ENCODE measurements at places on chromosomes 1 and 21.

- DNase-seq, result no peak
Observed at GRCh38 chr21:33560965-33561364, 18.1 kb downstream of the SON start.

DNA sequence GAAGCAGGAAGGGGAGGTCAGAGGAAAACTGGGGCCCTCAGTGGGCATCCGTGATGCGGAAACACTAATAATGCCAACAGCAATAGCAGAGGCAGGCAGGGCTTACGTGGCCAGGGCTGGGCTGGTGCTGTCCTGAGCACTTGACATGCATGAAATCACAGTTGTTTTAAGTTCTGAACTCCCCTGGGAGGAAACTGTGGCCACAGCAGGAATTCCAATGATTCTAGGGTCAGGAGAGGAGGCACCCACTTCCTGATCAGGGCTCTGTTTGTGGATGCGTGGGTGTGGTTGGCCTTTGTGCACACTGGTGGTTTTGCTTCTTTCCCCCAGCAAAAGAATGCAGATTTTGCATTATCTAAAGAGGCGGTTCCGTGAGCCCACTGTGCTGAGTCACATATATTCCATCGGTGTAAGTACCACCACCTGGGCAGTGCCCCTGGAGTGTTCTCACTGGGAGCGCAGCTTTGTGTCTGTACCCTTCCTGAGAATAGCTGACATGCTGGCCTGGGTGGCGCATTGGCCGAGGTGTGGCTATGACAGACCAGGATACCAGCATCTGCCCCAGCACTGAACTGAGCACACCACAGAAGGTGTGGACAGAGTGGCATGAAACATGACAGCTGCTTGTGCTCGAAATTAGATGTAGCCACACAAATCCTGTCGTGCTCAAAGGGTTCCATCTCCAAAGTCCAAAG lies 71.0 kb downstream of the PDE9A start:
- peak; percentile 82 for DNase-seq

- DNase-seq, result no peak
Observed at GRCh38 chr1:219174460-219175211, 958 bp downstream of the LYPLAL1 start.

- no peak for DNase-seq
Observed at GRCh38 chr1:33971018-33971710, 107.3 kb downstream of the HMGB4 start.

DNA sequence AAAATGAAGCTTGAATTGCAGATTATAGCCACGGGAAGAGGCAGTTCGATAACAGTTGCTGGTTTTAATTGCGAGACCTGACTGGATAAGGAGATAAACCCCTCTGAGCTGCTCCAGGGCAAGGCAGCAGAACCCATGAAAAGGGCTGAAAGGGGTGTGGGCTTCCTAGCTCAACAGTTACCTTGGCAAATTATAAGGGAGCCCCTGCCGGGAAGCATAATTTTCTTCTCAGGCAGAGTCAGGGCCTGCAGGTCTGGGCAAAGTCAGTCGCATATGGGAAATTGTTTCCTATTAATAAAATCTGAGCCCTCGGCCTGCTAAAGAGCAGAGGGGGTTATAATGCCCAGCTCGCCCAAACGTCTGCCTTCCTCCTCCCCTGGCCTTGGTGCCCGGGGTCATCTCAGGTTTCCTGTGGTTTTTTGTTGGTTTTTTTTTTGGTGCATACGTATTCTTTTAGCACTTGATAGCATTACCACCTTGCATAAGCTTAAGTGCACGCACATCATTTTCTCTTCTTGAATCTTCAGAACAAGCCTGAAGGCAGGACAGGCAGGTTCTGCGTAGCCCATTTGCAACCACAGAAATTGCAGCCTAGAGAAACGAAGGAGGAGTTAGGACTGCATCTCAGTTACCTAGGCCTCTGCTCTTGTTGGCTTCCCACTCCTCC lies 33.9 kb upstream of the SELENON start:
- no peak for DNase-seq

DNA sequence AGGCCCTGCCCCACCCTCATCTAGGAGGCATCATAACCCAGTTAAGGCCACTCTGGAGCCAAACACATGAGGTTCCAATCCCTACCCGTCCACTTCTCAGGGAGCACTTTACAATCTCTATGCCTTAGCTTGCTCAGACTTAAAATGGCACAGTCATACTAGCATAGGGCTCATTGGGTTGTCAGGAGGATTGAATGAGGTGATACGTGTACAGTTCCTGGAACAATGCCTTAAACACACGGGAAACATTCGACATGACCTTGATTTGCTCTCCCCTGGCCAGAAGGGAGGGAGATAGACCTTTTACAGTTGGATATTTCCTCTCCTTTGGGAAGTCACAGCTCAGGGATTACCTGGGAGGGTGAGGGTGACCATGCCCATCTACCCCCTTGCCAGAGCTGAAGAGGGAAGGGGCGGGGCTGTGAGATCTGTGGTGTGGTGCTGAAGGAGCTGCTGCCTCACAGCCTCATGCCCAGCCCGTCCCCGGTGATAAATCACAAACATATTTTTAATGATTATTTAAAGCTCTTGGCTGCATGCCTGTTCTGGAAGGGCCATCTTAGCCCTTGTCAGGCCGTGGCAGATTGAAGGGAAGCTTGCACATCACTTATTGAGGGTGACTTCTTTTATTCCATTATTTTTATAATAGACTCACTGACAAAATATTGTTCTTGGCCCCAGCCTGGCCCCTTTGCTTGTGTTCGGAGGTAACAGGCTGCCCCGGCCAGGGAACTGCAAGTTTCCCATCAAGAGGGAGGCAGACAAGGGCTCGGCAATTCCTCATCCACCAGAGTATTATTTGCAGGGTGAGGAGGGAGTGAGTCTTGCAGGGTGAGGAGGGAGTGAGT lies 83.4 kb downstream of the FOXD2 start:
- no peak for DNase-seq

- no peak for DNase-seq
Observed at GRCh38 chr1:228292609-228292911, 84.7 kb downstream of the OBSCN start.

GRCh38 chr1:105684714-105685113 lies 1371.8 kb upstream of the PRMT6 start:
- DNase-seq, result no peak

GRCh38 chr1:200372095-200372884 lies 37.5 kb downstream of the ZNF281 start:
- peak; percentile 53 for DNase-seq

- DNase-seq, result no peak
Observed at GRCh38 chr1:96710708-96711477, 10.7 kb upstream of the PTBP2 start.

- DNase-seq, result no peak
Observed at GRCh38 chr1:245453541-245453940, 298.8 kb downstream of the KIF26B start.

DNA sequence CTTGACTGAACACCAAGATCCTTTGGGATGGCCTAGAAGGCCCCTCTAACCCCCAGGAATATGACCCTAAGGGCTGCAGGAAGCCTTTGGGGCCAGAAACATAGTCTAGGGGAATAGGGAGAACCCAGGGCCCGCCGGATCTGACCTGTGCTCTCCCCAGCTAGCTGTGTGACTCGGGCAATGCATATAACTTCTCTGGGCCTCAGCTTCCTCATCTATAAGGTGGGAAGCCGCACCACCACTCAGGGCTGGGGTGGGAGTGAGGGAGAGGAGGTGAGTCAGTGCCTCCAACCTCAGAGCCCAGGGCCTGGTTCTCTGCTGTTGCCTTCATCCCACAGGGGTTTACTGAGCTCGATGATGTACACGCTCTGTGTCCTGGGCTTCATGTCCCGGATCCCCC lies 434.4 kb downstream of the PTPRU start:
- DNase-seq, result no peak

DNA sequence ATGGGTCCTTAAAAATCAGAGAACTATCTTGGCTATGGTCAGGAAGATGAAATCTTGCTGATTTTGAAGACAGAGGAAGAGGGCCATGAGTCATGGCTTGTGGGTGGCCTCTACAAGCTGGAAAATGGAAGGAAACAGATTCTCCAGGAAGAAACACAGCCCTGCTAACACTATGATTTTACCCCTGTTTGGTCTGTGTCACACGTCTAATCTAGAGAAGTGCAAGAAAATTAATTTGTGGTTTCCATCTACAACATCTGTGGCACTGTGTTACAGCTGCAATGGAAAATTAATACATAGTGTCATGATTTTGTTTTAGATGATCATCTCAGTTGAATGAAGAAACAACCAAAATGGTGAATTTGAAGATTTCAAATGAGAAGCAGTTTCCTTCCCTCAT lies 288.7 kb upstream of the NRIP1 start:
- DNase-seq, result no peak

GRCh38 chr1:199297174-199297573 lies 658.3 kb downstream of the PTPRC start:
- no peak for DNase-seq

- DNase-seq, result no peak
Observed at GRCh38 chr1:179925922-179926849, 28.4 kb upstream of the CEP350 start.

DNA sequence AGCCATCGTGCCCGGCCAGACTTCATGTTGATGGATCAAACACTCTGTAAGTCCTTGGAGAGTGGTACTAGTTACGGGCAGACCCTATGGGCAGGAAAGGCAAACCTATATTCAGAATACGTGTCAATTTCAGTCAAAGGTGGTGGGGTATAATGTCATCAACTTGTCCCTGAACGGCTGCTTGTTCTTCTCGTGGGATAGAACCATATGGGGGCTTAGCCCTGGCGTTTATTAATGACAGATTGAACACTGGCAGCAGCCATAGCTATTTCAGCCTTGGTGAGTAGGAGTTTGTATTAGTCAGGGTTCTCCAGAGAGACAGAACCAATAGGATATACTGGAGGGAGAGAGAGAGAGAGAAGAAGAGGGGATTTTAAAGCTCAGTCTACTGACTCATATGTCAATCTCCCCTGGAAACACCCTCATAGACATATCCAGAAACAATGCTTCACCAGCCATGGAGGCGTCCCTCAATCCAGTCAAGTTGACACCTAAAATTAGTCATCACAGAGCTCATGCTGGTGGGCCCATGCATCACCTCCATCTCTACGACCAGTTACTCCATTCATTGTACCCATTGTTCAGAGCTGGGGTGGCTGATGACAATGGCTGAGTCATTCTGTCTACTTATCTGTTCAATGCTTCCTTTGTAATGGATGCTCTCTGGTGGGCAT lies 16.1 kb upstream of the AQP10 start:
- no peak for DNase-seq

DNA sequence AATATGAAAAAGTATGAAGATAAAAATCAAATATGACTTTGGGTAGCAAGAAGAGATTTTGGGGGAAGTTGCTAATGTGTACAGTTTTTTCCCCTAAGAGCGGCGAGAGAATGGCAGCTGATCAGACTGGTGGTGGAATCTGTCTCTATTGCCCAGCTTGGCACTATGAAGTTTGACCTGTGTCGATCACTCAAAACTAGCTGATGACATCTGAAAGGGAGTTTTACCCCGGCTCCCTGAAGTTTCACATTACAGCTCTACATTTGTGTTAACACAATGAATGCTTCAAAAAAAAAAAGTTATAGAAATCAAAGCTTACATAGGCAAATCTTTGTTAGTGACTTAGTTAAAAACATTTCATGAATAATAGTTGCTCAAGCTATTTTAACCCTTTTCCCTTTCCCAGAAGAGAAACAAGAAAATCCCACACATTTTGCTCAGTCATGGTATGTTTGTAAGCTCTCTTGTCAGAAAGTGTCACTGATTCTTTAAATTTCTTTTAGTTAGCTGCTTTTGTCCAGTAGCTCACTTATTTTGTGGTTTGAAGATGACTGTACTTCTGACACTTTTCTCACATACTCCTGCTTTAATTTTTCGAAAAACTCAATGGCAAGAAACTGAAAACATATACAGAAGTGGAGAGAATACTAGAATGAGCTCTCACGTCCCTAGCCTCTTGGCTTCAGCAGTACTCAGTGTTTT lies 41.3 kb downstream of the DYRK1A start:
- no peak for DNase-seq

GRCh38 chr21:26171258-26172100 lies 909 bp upstream of the APP start:
- DNase-seq, result no peak

DNA sequence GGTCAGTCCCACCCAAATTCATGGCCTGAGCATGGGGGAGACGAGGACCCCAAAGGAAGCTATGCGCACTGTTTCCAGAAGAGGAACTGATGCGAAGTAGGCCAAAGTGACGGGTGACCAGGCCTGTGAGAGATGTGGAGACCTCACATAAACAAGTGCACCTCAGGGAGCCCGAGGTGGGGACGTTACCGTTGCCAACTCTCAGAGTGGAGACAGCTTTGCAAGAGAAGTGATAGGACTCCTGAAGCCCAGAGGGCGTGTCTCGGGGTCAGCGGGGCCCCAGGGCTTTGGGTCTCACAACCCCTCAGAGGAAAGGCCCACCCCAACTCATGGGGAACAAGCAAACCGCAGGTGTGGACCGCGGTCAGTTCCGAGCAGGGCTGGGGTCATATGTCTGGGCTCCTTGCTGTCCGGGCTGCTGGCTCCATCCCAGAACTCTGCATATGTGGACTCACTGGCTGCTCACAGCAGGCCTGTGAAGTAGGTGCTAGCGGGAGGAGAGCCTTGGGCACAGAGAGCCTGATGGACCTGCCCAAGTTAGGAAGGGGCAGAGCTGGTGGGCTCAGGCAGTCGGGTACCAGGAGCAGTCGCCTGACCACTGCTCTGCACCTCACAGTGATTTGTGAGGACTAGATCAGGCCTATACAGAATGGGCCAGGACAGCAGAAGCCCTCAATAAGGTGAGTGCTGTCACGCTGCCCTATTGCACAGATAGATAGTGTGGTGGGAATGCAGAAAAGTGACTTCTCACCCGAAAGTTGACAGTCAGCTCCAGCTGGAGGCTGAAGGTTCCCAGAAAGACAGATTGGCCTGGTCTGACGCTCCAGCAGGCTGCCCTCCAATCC lies 26.2 kb downstream of the STUM start:
- no peak for DNase-seq

- DNase-seq, result peak; percentile 71
Observed at GRCh38 chr1:54052431-54052933, 522 bp downstream of the TMEM59 start.

DNA sequence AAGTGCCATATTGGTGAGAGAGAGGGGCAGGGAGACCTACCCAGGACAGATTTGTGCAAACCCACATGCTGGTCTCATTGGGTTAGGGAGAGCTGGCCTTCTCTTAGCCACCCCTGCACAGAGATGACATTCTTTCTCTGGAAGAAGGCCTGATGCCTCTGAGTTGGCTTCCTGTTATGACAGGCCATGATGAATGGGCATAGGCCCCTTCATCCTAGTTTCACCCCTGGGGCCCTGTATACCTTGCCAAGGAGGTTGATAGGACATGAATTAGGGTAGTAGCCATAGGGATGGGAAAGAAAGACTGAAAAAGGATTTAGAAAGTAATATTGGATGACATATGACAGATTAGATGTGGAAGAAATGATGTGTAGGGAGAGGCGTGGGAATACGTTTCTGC lies 46.6 kb downstream of the TENT5C start:
- no peak for DNase-seq

- DNase-seq, result no peak
Observed at GRCh38 chr1:23615423-23615822, 56.1 kb upstream of the ID3 start.

- DNase-seq, result no peak
Observed at GRCh38 chr1:170388489-170388888, 143.5 kb upstream of the GORAB start.

- DNase-seq, result peak; percentile 28
Observed at GRCh38 chr1:245874942-245875580, 632.0 kb downstream of the SMYD3 start.

GRCh38 chr1:182786223-182786994 lies 3.2 kb upstream of the NPL start:
- peak; percentile 85 for DNase-seq
